Left renal pelvis (tissue), 4 donors: ENCODE measurements at places on chromosomes 2 and 18.

GRCh38 chr2:171253900-171254650, 93.4 kb upstream of the TLK1 start:
- no peak for DNase-seq

DNA sequence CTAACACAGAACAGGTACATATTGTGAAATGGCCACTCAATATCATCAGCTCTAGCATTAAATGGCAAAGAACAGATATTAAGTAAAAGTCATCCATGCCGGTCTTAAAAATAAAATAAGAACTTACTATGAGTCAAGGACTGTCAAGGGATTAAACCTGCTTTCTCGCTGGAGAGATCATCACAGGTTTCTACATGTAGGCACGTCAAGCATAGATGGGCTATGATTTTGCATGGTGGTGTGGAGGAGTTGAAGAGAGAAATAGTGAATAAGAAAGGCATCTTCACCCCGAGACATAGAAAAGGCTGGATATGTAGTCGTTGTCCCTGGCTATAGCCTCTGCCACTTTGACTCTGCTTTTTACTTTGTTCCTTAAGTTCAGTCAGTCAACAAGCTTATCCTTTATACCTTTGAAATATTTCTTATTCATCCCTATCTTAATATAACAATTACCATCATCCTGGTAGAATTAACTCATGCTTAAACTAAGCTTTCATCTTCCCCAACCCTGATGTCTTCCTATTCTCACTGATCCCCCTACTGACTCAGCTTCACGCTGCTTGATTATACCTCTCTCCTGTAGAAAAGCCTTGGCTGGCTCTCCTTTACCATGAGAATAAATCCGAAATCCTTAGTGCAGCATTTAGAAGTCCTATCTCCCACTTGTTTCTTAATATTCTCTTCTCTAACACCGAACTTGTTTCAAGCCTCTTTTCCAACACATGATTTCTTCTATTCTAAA, 42.5 kb downstream of the DSC3 start:
- no peak for DNase-seq

DNA sequence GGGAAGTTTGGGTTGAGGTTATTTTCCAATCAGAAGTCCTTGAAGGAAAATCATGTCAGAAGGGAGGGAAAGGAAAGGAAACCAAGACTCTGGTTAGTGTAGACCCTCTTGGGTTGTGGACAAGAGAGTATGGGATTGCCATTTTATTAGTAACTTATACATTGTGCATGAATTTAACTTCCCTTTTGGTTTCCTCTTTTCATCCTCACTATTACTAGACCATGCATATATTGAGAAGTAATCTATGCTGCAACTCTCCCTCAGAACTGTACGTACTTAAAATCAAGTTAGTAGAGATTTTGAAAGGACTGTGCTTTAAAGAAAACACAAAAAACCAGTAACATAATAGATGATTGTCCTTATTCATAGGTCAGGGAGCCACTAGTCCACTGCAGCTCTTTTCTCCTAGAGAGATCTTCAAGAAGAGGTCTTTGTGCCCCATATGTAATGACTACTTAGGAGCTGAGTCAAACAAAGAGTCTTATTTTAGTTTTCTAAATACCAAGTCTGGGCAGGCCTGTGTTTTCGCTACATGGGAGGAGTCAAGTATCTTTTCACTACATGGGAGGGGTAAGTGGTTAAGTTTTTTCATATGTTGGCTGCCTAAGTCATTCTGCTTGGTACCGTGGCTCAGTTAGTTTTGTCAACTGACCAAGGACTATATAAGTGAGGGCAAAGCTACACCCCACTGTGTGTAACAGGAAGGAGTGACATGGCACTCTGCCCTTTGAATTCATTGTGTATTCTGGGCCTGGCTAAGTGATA, 25.2 kb upstream of the FAM117B start:
- DNase-seq: no peak

DNA sequence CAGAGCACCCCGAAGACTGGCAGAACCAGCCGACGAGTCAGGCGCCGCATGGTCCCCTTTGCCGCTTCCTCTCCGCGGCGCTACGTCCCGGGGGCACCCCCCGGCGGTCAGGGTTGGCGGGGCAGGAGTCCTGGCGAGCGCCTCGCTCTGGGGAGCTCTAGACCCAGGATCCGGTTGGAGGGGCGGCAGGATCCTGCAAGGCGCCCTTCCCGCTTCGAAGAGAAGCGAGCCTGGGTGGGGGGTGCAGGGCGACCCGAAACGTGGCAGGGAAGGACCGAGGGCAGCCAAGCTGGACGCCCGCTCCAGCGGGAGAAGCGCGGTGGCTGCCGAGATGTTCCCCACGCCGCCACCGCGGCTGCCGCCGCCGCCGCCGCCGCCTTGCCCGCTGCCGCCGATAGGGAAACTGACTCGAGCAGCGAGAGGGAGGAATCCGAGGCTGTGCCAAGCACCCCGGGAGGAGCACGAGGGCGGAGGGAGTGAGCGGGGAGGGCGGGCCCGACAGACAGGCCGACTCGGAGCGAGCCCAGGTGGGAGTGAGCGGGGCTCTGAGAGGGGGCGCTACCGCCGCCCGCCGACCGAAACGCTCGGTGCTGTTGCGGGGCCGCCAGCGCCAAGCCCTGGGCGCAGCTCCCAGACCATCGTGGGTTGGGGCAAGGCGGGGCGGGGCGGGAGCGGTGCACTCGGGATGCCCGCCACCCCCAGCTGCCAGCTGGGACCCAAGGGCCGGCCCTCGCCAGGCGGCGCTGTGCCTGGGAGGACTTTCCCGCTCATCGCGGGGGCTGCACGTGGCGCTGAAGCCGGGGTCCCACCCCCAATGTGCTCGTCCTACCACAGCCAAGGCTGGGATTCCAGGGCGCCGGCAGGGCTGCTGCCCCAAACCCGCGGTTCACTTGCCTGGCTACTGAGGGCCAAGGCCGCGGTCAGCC, at the start of gene GALNT14:
Gene GALNT14, minus strand, starts transcription at position 404 of the 926 bp plus-strand sequence. Its CDS starts 354 bp downstream, at position 50.
- peak; percentile 21 for DNase-seq

- DNase-seq: no peak
Measured at GRCh38 chr18:37247497-37248161, 318.0 kb downstream of the CELF4 start.

- DNase-seq: no peak
Measured at GRCh38 chr18:73981796-73982195, 165.8 kb downstream of the FBXO15 start.

GRCh38 chr2:66134138-66134701, 300.7 kb upstream of the MEIS1 start:
- no peak for DNase-seq

- no peak for DNase-seq
Measured at GRCh38 chr2:158837645-158838044, 42.5 kb downstream of the DAPL1 start.

- DNase-seq: no peak
Measured at GRCh38 chr2:240205348-240205747, 64.9 kb upstream of the OTOS start.

DNA sequence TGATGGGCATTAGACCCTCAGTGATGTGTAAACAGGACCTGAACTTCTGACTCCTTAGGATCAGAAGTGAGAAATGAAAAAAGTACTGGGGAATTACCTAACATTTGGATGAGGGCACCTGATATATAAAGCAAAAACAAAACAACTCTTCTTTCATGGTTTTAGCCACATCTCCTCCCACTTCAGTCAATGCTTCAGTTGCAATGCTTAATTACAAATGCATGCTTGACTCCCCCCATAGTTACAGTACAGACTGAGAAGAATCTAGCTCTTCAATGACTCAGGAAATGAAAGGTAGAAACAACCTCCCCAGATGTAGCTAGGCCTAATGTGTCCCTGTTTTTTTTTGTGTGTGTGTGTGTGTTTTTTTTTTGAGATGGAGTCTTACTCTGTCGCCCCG, 276.8 kb upstream of the POU3F3 start:
- no peak for DNase-seq
